ENCODE measurements at places on chromosomes 5 and 9.

DNA sequence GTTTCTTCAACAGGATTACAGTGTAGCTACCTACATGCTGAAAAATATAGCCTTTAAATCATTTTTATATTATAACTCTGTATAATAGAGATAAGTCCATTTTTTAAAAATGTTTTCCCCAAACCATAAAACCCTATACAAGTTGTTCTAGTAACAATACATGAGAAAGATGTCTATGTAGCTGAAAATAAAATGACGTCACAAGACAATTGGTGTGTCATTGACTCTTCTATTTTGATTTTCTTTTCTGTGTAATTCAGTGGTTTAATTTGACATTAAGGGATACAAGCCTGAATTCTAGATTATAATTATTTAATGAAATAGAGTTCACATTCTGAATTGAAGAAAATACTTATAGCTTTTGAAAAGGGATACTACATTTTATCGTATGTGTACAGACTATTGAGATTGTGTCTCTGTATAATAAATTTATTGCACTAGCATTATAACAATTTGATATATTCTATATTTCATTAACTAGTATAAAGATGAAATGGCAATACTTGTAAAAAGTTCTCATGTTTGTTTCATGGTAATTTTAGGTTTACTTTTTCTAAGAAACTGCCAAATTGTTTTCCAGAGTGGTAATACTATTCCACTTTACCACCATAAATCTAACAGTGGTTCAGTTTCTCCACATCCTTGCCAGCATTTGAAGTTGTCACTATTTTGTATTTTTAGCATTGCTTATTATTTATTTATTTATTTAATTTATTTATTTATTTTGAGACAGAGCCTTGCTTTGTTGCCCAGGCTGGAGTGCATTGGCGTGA, 18.7 kb downstream of the ANXA1 start:
- no peak for DNase-seq

DNA sequence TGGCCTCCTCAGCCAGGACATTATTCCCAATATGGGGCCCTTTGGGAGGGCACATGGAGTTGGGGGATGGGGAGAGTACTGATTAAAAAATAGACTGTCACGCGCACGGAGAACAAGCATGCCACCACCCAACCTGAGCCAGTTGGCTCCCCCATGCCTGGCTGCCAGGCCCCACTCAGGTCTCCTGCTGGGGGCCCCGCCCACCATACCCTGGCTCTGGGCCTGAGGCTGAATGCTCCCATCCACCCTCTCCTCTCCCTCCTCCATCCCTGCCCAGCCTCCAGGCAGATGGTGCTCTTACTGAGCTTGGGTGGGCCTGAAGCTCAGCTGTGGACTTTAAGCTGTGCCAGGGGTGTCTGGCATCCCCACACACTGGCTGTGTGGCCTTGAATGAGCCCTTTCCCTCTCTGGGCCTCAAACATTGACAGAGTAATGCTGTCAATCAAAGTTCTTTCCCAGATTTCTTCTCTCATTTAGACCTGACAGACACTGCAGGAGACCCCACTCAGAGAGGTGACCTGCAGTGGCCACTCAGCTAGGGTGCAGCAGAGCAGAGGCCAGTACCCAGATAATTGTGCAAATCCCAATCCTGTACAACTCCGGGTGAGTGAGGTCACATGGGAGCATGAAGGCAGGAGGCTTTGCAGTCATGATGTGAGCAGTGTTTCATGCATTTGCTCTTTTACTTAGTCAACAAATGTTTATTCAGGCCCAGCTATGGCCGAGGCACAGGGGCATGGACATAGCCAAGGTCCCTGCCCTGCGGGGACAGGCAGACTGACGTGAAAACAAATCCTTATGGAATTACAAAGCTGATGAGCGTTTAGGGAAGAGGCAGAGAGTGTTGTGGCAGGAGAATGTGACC, 9.8 kb upstream of the SYNPO start:
- no peak for DNase-seq

GRCh38 chr5:175195698-175196656, 248.0 kb downstream of the DRD1 start:
- no peak for DNase-seq

GRCh38 chr5:68534956-68535520, 319.5 kb downstream of the PIK3R1 start:
- DNase-seq: no peak

- DNase-seq: no peak
Measured at GRCh38 chr5:137603356-137603755, 104.2 kb upstream of the SPOCK1 start.

DNA sequence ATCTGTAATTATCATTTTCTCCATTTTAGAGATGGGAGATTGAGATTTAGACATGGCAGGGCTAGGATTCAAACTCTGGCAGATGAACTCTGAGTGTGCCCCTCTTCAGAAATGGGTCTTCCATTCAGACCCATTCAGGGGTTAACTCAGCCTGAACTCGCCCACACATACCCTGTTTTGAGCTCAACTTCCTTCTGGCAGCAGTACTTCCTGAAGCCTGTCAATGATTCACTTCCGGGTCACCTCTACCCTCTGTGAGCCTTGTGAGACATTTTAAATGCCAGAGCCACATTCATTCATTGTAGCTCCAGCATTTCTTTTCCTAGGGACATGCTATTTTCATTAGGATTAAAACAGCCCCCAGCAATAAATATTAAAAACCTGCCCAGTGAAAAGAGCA, 209.3 kb upstream of the SLC24A2 start:
- DNase-seq: no peak

DNA sequence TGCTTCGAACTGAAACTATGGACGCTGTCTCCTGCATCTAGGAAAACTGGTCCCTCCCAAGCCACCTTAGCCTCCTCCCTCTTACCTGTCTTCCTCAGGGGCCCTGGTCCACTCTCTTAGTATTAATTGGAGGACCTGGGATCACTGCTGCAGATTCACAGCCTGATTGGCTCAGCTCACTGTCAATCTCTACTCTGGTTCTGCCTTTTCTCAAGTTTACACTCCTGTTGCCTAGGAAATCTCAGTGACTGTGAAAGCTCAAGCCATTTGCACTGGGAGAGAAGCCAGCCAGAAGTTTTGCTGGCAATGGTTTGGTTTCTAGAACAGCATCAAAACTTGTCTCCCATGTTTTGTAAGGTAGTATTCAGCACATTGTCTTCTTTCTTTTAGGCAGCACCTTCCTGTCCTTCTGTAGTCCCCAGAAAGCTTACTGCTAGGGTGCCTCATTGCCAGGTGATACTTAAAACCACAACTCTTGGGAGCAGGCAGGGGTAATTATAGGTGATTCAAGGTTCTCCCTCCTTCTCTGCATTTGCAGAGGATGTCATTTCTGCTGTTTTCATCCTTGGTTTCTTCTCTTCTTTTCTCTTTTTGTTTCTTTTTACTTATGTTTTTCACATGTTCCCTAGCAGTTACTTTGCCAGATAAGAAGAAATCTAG, at the start of gene CAPSL:
TSS of gene CAPSL (minus strand) at position 55 of the 660 bp plus-strand sequence. CDS start 17,502 bp downstream, outside the sequence.
- no peak for DNase-seq

DNA sequence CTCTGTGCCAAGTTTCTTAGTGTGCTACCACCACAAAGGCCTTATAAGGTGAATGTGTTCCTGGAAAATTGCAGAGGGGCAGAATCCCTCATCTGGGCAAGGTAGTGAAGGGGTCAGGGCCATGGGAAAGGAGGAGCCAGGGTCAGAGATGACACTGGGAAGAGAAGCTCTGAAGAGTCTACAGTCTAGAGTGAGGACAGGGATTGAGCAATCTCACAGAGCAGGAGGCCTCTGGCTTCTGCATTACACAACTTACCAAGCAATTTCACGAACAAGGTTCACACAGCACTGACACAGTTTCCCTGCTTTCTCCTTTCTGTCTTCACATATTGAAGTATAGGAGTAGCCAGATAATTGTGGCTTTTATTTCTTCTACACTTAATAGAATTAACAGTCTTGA, 24.5 kb upstream of the IDNK start:
- DNase-seq: no peak

DNA sequence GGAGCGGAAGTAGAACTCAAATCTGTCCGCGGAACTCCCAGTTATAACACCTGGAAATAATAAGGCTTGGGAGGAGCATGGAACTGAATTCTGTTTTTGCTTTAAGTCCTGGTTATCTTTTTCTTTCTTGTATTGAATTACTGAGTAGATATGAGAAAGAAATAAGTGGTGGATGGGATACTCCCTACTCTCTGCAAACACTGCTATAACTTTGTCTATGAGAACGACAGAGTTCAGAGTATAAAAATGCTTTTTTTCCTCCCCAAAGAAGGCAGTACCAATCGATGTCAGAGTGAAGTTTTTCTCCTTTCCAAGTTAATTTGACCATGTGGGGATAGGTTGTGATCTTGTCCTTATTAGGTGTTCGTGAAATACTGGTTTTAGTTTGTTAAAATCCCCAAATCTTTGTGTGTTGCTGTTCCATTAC, 1.2 kb downstream of the RIC1 start:
- no peak for DNase-seq

DNA sequence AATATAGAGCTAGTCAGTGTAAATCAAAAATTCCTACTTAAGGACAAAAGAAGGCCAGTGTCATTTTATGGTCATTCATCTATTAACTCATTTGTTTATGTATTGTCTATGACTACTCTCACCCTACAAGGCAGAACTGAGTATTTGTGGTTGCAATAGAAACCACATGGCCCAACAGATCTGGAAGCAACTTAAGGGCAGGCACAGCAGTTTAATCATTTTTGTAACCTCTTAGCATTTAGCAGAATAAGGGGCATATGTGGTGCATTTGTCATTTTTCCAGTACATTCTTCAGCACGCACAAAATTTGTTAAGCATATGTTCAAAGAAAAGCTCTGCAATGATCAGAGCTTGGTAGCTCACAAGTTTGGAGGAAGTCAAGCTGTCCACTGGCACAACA, 1.1 kb downstream of the FKBP15 start:
- DNase-seq: no peak

DNA sequence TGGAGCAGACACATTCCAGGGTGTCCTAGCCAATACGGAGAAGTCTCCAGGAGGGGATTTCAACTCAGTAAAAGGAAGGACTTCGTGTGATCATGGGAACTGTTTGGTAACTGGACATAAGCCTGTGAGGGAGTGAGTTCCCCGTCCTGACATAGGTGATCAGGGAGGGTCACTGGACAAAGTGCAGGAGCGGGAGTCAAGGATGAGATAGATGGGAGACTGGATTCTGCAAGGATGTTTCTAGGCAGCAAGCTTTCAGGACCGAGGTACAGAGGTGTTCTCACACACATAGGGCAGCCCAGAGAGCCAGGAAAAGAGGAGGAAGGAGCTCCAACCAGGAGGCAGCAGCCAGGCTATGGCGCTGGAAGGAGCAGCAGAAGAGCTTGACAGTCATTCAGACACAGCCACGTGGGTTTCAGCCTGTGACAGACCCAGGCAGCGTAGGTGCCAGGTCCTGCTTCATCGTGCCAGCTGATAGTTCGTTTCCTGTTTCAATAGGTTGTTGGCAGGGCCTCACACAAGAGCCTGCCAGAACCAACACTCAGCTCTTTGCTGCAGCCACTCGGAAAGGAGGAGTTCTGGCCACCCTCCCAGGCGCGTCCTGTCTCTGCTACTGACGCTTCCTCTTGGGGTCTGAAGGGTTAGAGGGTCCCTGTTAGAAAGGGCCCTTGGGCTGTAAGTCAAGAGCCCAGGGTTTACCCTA, 84.1 kb downstream of the AMBP start:
- DNase-seq: no peak

- no peak for DNase-seq
Measured at GRCh38 chr5:126106029-126106428, 317.2 kb upstream of the GRAMD2B start.

- no peak for DNase-seq
Measured at GRCh38 chr9:77807846-77808750, 160.0 kb upstream of the GNA14 start.

DNA sequence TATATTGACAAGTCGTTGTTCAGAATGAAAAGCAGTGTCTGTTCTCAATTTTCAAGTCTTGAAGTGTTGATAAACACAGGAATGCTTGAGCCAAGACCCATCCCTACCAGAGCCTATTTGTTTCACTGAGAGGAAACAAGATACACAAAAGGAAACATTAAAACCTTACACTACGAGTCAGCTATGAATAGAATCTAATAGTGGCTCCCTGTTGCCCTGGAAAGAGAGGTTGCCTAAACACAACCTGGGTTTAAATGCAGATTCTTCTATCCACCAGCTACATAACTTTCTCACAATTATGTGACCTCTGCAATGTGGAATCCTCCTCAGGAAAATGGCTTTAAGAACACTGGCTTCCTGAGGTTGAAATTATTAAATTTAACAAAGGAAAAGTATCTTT, 29.1 kb upstream of the BNC2 start:
- no peak for DNase-seq

- DNase-seq: no peak
Measured at GRCh38 chr5:107531308-107531707, 139.4 kb downstream of the EFNA5 start.

DNA sequence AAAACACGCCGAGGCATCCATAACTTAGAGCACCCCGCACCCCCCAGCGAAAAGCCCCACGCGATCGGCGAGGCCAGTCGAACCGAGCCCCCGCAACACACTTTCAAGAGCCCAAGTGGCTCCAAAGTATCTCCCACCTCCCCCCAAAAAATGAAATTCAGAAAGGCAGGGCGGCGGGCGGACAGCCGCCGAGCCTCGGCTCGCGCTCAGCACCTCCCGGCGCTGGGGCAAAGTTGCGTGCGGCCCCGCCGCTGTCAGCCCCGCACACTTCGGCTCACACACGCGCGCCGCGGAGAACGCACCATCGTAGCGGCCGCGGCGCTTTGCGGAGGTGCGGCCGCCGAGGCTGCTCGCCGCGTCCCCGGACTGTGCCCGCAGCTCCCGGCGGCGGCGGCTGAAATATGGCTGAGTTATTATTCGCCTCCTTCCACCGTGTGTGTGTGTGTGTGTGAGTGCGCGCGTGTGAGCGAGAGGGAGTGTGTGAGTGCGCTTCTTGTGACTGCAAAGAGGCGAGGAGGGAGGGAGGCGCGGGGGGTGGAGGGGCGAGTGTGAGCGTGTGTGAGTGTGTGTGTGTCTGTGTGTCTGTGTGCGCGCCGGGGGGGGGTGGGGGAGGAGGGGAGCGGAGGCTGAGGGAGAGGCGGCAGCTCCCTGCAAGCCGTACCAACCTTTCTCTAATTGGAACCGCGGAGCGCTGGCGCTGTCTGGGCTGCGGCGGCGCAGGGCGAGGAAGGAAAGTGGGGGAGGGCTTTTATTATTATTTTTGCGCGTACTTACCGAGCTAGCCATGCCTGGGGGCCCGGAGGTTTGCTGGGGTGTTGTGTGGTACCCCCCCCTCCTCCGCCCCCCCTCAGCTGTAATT, 599 bp downstream of the MLLT3 start:
- peak; percentile 56 for DNase-seq

- DNase-seq: no peak
Measured at GRCh38 chr5:161286066-161286655, 260.4 kb downstream of the GABRB2 start.

Data from stimulated activated CD8-positive, alpha-beta memory T cell treated with anti-CD3 and anti-CD28 coated beads, Interleukin-4, amount 100 ng/mL, for 1 hour (primary cell).